ENCODE measurements at places on chromosomes 3 and 15.
A peak's percentile ranks its signal among the peaks of the same experiment; 100 is the strongest.

DNA sequence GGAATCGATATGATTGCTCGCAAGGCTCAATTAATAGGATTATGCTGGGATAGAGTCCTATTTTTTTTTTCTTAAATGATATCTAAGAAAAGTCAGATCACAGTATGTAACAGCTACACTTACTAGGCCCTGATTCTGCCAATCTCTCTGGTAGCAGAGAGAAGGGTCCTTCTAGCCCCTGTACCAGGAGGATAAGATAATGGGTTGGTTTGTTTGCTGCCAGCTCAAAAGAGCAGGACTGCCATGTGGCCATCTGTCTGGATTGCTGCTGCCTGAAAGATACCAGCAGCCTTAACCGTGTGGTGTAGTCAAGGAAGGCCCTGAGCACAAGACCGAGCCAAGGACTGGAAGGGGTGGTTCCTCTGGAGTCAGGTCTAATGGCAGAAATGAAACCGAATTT lies 236.4 kb downstream of the KLF13 start:
- no peak for DNase-seq

- peak; percentile 36 for DNase-seq
Observed at GRCh38 chr15:77533578-77534430, 98.9 kb downstream of the LINGO1 start.

- DNase-seq, result no peak
Observed at GRCh38 chr15:38695249-38696108, 130.9 kb upstream of the RASGRP1 start.

DNA sequence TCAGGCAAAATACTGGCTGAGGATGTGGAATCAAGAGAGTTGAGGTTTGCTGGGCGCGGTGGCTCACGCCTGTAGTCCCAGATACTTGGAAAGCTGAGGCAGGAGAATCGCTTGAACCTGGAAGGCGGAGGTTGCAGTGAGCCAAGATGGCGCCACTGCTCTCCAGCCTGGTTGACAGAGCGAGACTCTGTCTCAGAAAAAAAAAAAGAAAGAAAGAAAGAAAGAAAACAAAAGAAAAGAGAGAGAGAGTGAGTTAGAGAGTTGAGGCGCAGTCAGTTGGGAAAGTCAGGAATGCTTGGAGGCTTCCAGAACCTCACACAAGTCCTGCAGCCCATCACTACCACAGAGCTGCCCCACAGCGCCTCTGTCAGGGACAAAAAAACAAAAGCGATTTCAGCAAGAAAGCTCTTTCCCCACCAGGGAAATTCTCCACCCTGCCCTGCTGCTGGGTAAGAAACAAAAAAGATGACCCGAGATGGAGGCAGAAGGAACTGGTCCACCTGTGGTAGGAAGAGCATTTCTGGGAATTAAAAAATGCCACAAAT lies 13.8 kb downstream of the HDC start:
- DNase-seq, result no peak

- peak; percentile 15 for DNase-seq
Observed at GRCh38 chr3:153026026-153026425, 136.0 kb upstream of the RAP2B start.

GRCh38 chr3:150699068-150699639 lies 4.6 kb downstream of the ERICH6 start:
- DNase-seq, result no peak

- DNase-seq, result no peak
Observed at GRCh38 chr3:124934577-124934976, at the start of gene MUC13. Gene MUC13 (minus strand): TSS chr3:124934751. CDS start chr3:124934712, 39 bp downstream.

- DNase-seq, result no peak
Observed at GRCh38 chr3:67459796-67460195, 194.6 kb downstream of the SUCLG2 start.

- peak; percentile 53 for DNase-seq
Observed at GRCh38 chr15:66483131-66483566, 14.4 kb downstream of the SNAPC5 start.

DNA sequence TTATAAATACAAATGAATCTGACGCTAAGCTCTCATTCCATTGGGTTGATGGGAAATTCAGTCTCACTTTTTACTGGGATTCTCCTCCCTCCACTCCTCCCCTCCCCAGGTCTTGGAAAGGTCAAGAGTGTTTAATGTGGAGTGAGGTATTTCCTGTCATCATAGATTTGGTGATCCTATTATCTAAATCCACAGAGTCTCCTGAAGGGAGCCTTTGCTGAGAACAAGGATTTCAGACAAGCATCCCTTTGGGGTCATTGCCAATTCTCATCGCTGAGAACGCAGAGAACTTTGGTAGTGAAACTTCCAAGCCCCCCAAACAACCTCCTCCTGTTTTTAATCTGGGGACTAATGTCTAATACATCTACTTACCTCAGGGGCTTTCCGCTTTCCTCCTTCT lies 297.9 kb downstream of the OTOL1 start:
- DNase-seq, result no peak

Measured in fibroblast of skin of left quadriceps (primary cell).